CD4-positive, alpha-beta T cell (primary cell): ENCODE measurements at places on chromosomes 16 and 17.
A peak's percentile ranks its signal among the peaks of the same experiment; 100 is the strongest.

GRCh38 chr16:47258874-47259461 is 115.2 kb upstream of the NETO2 start:
- no peak for DNase-seq

- DNase-seq = no peak
Observed at GRCh38 chr17:74449773-74450172, 16.7 kb upstream of the CD300A start.

DNA sequence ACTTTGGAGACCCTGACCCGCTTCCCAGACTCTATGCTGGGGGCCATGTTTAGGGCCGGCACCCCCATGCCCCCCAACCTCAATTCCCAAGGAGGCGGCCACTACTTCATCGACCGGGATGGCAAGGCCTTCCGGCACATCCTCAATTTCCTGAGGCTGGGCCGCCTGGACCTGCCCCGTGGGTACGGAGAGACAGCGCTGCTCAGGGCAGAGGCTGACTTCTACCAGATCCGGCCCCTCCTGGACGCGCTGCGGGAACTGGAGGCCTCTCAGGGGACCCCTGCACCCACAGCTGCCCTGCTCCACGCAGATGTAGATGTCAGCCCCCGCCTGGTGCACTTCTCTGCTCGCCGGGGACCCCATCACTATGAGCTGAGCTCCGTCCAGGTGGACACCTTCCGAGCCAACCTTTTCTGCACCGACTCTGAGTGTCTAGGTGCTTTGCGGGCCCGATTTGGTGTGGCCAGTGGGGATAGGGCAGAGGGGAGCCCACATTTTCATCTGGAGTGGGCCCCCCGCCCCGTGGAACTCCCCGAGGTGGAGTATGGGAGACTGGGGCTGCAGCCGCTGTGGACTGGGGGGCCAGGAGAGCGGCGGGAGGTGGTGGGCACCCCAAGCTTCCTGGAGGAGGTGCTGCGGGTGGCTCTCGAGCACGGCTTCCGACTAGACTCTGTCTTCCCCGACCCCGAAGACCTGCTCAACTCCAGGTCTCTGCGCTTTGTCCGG is 1.1 kb downstream of the KCTD11 start:
- DNase-seq = no peak

GRCh38 chr16:68686905-68687304 is 41.8 kb downstream of the CDH3 start:
- DNase-seq = no peak

DNA sequence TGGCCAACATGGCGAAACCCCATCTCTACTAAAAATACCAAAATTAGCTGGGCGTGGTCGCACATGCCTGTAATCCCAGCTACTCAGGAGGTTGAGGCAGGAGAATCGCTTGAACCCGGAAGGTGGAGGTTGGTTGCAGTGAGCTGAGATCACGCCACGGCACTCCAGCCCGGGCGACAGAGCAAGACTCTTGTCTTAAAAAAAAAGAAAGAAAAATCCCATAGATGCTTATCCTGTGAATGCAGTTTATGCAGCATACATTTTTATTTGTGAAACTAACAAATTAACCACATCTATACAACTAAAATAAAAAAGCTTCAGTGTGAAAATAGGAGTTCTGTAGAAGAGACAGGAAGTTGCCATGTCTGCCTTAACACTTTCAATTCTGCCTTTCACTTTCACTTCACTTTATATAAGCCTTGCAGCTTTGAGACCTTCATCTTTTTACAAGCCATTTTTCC is 7.1 kb downstream of the IGSF6 start:
- peak; percentile 15 for DNase-seq

- no peak for DNase-seq
Observed at GRCh38 chr16:48542020-48542473, 67.9 kb downstream of the N4BP1 start.

DNA sequence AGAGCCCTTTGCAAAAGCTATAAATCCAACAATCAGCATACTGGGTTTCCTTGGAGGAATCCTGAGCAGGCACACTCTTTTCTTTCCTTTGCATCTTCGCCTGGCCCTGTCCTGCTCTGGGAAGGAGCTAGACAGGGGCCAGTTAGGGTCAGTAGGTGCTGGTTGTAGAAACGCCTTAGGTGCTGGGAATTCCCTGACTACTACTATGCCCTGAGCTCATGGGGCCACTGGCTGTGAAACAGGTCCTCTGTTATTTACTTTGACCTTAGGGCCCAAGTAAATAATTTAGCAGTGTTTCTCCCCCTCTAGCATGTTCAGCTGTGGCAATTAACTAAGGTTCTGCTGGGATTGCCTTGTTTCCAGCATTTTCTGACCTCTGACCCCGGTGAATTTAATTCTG is 15.8 kb upstream of the WSCD1 start:
- DNase-seq = no peak

- DNase-seq = no peak
Observed at GRCh38 chr16:13997526-13997925, 73.6 kb upstream of the MRTFB start.

DNA sequence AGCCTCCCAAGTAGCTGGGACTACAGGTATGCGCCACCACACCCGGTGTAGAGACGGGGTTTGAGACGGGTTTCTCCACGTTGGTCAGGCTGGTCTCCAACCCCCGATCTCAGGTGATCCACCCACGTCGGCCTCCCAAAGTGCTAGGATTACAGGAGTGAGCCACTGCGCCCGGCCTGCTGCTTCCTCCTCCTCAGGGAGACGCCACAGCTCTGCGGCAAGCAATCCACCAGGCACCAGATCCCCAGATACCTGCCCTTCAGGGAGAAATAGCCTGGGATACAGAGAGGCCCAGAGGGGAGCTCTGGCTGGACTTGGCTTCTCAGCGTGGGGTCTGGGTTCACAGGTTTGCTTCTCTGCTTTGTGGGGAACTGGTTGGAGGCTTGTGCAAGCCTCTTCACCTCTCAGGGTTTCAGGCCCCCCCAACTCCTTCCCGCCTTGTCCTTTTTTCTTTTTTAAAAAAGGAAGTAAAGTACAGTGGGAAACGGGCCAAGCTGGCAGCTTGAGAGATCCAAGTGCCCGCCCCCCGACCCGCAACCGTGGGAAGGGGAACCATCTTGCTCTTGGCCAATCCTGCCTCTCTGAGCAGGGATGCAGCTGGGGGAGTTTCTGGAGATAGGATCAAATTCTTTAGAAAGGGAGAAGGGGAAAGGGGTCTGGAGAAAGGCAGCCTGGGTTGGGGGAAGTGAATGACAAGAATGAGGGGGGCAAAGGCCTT is 2.6 kb upstream of the SPHK1 start:
- no peak for DNase-seq

DNA sequence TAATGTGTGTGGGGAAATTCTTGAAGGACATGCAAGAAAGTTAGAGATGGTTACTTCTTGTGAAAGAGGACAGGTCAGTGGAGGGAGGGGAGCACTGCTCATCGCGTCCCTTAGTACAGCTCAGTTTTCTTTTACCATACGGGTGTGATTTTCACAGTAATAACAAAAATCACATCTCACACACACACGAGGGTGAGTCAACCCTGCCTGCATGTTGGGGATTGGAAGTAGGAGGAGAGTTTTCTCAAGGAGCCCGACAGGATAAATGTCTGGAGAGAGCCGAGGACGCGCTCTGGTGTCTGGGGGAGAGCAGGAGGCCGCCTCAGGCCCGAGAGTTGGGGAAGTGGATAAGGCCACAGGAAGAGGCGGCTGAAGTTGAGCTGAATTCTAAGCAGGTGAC is 16.4 kb downstream of the PLCD3 start:
- DNase-seq = no peak

DNA sequence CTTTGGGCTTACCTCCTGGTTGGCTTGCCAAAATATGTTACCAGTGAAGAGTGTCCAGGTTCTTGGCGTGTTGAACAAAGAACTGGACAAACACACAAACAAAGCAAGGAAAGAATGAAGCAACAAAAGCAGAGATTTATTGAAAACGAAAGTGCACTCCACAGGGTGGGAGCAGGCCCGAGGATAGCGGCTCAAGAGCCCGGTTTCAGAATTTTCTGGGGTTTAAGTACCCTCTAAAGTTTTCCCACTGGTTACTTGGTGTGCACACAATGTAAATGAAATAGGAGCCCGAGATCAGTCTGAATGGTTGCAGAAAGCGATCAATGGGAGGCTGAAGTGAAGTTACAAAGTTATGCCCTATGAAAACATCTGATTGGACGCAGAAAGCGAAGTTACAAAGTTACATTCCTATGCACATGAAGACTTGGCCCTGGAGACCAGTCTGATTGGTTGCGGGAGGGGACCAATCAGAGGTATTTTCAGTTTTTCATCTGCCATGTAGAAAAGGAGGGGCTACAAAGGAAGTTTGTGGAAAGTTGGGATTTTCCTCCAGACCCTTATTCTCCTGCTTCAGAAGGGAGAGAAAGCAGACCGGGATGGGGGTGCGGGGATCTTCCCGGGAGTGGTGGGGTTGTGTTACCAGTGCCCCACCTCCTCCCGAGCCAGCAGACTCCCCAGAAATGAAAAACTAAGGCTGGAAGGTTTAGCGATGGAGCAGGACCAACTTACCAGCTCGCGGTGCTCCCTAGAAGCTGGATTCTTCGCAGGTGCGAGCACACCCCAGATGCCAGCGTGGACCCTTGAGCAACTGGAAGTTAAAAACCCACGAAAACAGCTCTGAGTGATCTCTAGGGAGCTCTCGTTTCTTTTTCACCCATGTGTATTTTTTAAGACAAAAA is at the start of gene SLFN12:
Gene SLFN12 (minus strand): TSS at position 325 of the 899 bp plus-strand sequence. CDS start 9,472 bp downstream, outside the sequence.
- peak; percentile 5 for DNase-seq

DNA sequence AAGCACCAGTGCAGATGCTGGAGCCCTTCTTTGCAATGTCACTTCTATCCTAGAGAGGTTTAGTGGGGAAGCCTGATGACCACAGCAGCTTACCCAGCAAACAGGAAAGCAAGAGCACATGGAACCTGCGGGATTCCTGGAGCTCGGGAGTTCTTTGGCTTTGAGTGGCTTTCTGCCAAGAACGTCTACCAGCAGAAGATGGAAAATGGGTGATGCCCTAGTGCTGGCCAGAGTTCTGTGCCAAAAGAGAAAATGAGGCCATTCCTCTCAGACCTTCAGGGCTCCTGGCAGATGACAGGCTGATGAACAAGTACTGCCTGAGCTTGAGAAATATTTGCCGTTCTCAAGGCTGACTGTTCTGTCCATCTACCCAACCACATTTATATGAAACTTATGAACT is 332.1 kb upstream of the CCL2 start:
- no peak for DNase-seq

DNA sequence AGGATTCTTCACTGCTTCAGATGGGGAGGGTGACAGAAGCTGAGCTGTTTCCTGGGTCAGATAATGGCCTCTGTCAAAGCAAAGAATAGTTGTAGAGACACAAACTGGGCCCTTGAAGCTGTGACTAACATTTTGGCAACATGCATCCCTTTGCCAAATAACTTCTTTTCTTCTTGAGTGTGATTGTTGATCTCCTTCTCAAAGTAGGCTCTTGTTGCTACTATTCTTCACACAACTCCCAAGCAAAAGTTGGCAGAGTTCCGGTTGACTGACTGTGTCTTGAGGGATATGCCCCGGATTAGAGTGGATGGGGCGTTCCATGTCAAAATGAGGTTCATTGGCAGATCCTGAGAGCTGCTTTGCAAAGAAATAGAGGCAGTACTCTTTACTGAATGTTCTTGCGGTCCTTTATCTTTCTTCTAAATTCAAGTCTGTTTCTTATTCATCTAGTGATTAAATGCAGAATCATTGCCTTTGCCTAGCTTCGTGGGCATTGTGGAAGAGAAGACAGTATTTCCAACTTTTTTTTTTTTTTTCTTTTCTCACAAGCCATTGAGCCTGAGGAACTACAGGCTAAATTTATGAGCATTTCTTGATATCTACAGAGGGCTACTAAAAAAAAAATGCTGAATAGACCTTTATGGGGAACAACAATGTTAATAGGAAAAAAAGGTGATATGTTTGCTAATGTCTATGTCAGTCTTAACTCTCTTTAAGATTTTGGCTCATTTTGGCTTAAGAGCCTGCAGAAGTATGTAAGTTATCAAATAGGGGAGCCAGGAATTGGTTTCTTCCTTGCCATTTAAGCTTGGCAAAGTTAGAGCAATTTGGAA is 5.8 kb downstream of the WIPF2 start:
- DNase-seq = no peak

DNA sequence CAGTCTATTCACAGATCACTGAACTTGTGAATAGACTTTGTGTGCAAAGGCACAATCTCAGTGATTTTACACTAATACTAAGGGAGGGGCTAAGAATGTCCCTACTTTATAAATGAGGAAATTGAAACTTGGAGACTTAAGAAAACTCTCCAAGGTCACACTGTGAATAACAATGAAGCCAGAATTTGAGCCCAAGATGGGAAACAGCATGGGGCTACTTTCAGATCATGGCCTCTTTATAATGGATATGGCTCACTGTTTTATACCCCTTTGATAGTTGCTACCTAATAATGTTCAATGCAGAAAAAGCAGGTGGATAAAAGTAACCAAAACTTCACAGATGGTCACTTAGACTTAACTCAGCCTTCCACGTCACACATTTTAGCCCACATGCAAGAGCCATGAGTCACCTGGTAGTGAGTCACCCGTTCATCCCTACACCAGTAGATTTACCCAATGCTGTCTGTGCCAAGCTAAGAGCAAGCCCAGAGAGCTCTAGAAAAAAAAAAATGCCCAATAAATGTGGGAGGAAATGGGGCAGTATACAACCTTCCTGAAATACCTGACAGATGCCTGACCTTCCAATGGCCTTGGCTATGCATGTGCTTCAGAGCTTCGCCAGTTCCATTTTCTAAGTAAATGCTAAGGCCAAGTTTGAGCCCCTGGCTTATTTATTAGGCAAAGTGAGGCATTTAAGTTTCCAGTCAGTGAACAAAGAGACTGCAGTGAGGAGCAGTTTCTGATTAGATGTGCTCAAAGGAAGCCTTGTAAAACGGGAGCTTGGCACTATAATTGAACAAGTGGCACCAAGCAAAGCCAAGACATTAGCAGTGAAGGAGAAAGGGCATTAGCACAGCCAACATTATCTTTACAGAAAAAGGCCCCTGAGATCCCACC is 219.7 kb downstream of the TMEM114 start:
- no peak for DNase-seq

DNA sequence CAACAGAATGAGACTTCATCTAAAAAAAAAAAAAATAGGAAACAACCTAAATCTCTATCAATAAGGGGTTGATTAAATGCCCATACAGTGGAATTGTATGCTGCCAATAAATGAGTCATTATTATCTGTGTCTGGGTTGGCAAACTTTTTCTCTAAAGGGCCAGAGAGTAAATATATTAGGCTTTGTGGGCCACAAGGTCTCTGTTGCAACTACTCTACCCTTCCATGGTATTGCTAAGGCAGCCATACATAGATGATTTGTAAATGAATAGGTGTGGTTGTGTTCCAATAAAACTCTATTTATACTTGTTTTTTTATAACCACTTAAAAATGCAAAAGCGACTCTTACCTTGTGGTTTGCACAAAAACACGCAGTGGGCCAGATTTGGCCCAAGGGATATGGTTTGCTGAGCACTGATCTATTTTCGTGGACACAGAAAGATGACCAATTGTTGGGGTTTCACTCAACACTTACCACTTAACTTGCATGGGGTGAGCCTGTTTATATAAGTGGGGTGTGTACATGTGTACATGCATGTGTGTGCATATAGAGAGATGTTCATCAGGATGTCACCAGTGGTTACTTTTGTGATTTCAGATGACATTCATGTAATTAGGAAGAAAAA is 12.4 kb upstream of the IL4R start:
- DNase-seq = no peak

- no peak for DNase-seq
Observed at GRCh38 chr17:58920773-58921172, 165.1 kb downstream of the PPM1E start.

GRCh38 chr17:28347261-28347891 is 10.0 kb downstream of the POLDIP2 start:
- DNase-seq = no peak

GRCh38 chr16:49964973-49965372 is 60.1 kb upstream of the CNEP1R1 start:
- no peak for DNase-seq
